ENCODE measurements at places on chromosomes 1 and 21.

GRCh38 chr1:211480941-211481545, 10.9 kb downstream of the RD3 start:
- no peak for DNase-seq

DNA sequence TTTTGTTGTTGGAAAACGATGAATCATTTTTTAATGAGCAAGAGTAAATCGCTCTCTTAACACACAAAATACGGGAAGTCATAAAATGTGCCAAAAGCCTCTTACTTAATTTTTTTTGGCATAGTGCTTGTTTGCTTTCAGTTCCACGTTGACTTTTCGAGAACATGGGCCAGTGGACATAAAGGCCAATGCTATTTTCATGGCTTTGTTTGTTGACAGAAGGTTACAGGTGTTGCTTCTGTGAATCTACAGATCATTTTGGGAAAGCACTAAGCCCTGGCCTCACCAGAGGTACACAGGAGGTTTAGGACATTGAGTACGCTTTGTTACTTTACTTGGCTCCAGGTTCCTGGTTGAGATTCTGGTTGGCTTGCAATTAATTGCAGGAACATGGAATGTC, 199.4 kb upstream of the HMCN1 start:
- DNase-seq: no peak

DNA sequence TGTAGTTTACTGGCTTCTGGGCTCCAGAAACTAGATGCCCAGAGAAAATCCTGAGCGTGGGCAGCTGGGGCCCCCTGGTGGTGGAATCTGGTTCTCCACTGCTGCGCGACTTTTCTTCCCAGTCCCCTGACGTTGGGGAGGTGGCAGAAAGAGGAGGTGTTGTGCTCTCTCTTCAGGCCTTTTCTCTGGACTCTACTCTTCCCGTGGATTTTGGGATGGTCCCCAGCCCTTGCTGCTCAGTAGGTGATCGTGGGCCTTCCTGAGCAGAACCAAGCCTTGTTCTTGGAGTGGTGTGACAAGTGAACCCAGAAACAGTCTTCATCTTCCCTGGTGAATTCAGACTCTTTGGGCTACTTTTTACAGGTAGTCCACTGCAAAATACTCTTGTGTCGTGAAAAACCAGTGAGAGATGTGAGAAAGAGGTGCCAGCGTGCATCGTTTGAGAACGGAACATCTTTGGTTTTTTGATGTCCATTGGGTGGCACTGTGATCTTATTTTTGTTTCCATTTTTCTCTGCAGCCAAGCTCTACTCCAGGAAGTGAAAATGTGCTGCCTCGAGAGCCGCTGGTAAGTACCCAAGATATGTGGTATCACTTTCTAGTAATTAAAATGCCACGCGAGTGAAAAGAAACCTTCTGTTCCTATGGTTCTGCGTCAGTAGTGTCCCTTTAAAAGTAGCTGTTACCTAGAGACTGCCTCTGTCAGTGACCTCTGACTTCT, 20.2 kb downstream of the PEX14 start:
- DNase-seq: peak; percentile 75

- DNase-seq: no peak
Observed at GRCh38 chr1:219317762-219318353, 144.2 kb downstream of the LYPLAL1 start.

- DNase-seq: no peak
Observed at GRCh38 chr1:33326785-33327184, 5.9 kb upstream of the A3GALT2 start.

DNA sequence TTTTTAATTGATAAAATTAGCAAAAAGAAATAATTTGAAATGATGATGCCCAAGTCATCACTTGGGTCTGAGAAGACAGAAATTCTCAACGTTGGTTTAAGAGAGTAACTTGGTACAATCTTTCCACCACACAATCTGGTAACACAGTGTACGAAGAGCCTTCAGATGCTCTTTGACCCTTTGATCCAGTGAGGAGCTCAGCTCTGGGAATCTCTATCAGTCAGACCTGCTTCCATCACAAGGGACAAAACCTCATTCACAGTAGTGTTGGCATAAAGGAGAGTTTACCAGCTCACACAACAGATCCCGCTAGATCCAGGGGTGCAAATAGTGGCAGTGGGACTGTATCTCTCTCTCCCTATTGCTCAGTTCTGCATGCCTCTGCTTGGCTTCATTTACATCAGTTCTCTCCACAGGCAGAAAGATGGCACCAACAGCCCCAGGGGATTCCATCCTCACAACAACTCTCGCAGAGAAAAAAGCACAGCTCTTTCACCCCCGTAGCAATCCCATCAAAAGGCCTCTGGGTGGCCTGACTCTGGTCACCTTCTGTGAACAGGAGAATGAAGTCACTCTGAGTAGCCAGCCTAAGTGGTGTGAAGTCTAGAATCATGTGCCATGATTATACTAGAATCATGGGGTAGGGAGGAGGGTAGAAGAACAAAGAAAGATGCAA, 119.7 kb downstream of the ZNF281 start:
- no peak for DNase-seq

DNA sequence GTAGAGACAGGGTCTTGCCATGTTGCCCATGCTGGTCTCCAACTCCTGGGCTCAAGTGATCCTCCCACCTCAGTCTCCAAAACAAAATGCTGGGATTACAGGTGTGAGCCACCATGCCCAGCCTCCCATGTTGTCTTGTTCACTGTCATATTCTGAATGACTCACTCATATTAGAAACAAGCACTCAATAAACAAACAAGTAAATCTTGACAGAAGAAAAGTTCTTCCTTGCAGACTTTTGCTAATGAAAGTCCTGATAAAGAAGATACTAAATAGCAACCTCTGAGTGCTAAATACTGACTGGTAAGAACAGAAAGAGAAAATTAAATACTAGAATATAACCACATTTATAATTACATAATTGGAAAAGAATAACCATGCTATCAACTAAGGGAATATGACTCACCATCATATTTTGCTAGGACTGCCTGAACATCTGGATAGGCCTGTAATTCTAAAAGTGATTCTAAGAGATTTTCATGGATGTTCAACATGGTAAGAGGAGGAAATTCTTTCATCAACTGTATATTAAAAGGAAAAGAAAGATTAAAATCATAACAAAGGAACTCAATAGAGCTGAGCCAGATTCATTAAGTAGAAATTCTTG, 37.3 kb downstream of the ST7L start:
- no peak for DNase-seq

DNA sequence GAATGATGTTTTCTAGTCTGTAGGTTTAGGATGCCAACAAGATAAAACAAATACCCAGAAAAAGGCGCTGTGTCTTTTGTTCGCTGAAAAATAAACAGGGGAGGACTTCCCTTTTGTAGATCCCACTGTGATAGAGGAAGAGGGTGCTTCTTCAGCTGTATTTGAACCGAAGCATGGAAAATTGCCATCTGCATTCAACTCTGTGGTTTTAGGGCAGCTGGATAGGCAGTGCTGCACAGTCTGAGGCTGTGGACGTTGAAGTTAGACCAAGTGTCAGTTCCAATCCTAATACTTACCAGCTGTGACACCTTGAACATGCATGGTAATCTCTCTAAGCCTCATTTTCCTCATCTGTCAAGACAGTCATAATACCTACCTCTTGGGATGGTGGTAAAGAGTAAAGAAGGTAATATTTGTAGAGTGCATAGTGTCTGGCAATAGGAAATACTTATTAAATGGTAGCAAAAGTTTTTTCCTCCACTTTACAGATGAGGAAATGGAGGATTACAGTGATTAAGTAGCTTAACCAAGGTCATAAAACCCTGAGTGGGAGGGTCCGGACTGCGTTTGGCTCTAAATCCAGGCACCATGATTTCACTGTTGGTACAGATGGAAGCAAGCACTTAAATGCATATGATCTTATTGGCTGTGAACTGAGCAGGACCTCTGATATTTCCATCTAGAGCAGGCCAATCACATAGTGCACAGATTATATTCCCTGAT, 48.5 kb downstream of the UTP25 start:
- DNase-seq: no peak

DNA sequence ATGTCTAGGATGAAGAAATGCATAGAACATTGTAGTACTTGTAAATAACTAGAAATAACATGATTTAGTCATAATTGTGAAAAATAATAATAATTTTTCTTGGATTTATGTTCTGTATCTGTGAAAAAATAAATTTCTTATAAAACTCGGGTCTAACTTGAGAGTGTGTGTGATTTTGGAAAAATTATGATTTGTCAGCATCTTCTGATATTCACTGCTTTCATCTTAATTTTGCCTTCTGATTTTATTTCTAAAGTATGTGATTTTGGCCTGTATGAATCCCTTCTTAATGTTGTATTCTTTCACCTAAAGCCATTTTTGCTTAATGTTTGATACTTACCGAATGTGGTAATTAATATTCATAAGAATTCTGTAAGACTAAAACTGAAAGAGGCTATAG, 14.3 kb downstream of the IFI44 start:
- DNase-seq: no peak

DNA sequence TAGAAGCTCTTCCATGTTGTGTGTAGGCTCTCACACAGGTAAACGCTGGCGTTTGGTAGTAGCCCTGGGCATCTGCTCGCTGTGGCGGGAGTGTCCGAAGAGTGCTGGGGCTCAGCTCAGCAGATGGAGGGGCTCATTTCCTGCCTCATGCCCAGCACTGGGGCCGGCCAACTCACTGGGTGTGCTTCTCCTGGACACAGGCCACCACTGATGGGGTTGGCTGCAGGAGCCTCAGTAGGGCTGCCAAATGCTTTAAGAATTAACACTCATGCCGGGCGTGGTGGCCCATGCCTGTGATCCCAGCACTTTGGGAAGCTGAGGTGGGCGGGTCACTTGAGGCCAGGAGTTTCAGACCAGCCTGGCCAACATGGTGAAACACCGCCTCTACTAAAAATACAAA, 20.9 kb downstream of the UQCRHL start:
- no peak for DNase-seq

DNA sequence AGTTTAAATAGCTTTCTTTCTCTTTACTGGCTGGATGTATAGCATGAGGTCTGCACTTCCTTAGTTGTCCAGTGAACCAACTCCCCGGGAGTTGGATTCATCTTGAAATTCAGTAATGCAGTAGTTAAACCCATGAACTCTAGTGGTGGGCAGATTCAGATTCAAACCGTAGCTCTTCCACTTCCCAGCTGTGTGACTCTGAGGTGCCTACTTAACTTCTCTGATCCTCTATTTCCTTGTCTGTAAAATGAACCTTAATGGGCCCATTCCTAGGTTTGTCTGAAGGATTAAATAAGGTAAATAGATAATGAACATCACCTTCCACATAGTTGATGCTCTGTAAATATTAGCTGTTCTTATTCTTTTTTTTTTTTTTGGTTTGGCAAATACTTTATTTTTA, 16.5 kb downstream of the PIK3CD start:
- no peak for DNase-seq

DNA sequence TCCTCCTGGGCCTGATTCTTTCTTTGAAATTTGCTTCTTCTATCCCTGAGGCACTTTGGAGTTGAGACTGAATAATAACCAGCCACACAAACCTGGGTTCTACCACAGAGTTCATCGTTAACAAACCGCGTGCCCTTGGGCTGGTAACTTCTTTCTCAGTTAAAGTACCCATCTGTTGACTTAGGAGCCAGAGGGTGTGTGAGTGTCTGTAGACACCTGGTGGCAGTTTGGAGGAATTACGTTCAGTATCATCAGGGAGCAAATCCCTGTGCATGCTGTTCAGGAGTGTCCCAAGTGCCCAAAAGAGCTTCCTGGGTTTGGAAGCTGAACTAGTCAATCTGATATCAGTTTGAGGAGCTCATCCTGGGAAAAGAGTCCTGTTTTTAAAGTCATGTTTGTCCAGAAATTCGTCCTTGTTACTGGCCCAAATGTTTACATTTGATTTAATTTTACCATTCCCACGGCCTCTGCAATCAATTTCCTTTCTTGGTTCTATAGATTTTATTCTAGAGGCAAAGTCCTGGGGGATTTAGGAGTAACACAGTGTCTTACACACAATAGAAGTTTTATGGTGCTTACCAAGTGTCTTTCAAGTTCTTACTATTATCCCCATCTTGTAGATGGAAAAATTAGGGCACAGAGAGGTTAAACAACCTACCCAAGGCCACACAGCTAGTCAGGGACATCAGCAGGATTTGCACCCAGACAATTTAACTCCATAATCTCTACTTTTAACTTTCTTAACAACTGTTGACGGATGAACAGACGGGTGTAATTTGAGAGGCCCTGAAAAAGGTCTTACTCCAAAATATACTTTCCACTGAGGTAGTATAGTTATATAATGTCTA, 26.7 kb upstream of the RPTN start:
- peak; percentile 55 for DNase-seq

GRCh38 chr1:47183308-47184089, 6.3 kb downstream of the PDZK1IP1 start:
- no peak for DNase-seq

DNA sequence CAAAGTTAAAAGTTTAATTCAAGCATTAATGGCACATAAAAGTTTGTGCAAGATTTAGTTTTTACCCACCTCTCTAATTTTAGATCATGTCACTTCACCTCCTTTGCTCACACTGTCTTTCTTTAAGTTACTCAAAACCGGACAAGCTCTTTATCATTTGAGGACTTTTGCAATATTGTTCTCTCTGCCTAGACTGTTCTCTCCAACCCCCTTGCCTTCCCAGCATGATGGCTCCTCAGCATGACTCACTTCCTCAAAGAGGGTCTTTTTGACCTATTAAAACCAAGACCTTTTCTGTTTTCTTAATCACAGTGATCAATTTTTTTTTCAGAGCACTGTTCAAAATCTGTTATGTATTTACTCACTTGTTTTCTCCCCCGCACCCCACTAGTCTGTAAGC, 61.3 kb downstream of the XKR8 start:
- no peak for DNase-seq

DNA sequence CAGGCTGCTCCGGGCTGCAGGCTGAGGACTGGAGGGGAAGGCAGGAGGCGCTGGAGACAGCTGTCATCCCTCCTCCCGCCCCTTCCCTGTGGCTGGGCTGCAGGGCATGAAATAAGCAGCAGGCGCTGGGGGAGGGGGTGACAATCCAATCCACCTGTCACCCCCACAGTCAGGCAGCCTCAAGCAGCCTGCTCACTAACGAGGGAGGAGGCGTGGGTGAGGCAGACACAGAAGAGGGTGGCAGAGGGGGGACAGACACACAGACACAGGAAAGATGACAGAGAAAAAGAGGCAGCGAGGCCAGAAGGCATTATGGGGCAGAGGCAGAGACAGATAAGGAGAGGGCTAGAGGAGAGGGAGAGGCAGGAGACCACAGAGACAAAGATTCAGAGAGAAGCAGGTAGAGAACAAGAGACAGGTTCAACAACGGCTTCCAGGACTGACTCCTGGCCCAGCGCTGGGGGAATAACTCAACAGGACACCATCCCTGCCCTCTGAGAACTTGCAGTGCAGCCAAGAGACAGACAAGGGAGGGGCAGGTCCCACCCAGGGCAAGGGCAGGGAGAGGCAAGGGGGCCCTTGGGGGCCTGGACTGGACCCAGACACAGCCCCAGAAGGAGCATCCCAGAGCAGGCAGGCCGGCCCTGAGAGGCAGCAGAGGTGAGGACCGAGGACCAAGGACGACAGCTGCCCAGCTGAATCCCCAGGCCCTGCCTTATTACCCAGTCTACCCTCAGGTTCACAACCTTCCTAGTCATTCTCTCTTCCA, 11.2 kb downstream of the MEF2D start:
- peak; percentile 59 for DNase-seq

- no peak for DNase-seq
Observed at GRCh38 chr21:44716984-44717383, 5.6 kb upstream of the TSPEAR start.

Data from Jurkat, Clone E6-1 (cell line).